HTR-8/SVneo (cell line): ENCODE measurements at places on chromosomes 2 and 18.

- DNase-seq, result peak; percentile 22
Observed at GRCh38 chr18:22551536-22552151, 133.9 kb upstream of the CTAGE1 start.

DNA sequence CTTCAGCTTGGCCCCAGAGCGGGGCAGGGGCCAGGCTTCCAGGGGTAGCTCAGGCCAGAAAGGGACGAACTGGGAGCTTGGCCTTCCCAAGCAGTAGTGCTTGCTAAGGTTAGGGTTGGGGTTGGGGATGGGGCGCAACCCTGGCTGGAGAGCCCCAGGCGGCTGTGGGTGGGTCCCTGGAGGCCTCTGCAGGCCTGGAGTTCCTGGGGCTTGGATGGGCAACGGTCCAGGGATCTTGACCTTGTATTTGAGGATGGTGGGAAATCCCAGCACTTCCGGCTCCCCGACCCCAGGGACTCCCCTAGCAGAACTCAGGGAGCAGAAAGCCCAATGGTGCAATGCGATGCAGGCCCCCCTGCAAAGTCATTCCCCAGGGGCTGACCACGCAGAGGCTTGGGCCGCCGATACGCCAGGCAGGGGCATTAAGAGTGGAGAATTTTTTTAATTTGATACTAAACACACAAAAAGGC, 12.6 kb upstream of the MLPH start:
- no peak for DNase-seq

DNA sequence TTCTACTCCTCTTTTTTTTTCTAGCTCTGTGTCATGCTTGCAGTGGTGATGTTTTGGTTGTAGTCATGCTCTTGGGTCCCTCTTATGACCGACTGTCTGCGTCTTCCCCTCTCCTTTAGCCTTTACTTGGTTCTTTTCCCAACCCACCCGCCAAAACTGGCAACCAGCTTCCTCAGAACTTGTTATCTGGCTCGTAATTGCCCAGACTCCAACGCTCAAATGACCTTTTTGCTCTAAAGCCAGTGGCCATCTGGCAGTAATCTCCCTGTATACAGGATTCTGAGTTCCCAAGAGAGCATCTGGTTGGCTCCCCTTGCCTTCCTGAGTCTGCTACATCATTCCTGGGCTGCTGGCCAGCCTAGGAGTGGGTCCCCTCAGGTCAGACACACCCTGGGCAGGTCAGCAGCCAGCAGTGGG, 147.2 kb downstream of the MGAT5 start:
- no peak for DNase-seq

DNA sequence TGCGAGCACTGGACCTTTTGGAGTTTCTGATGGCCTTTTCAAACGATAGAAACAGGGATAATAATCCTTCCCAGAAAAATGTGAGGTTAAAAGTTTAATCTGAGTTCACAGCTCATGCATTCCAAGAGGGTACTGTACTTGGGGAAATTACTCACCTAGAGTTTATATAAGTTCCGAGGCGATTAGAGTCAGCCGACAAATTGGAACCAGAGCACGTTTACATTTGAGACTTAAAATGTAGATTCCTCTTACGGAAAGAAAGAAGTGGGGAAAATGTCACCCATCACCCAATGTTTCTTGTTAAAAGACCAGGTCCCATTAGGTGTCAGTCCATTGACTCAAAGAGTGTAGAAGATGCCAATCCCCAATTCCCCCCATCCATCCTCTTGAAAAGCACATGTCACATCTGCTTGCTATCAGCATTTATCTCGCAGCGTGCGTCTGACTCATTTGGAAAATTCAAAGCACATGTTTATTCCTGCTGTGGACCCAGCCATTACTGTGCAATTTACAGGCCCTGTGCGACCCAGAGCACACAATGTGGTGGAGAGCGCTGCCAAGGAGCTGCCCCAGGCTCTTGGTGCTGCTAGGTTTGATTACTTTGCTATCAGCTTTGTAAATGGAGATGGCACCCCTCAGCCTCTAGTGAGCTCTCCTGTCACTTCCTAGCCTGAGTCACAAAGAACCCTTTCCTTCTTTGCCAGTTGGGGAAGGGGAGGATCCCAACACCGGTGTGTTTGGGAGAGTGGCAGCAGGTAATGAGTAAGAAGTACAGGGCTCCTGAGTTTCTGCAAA, 104.8 kb downstream of the COLEC12 start:
- DNase-seq, result peak; percentile 34

DNA sequence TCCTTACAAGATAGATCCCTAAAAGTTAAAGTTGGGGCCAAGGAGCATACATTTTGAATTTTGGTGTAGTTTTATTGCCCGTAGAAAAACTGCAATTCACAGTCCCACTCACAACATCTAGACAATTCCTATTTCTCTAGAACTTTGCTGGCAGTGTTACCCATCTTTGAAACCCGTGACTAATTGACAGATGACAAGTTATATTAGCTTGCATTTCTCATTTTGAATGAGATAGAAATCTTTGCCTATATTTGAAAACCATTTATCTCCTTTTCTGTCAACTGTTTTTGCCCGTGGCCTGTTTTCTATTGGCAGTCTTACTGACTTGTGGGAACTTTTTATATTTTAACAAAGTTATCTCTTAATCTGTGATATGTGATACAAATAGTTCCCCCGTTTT, 50.0 kb downstream of the OXER1 start:
- DNase-seq, result no peak

- DNase-seq, result no peak
Observed at GRCh38 chr18:48059455-48060010, 129.1 kb upstream of the SMAD2 start.

DNA sequence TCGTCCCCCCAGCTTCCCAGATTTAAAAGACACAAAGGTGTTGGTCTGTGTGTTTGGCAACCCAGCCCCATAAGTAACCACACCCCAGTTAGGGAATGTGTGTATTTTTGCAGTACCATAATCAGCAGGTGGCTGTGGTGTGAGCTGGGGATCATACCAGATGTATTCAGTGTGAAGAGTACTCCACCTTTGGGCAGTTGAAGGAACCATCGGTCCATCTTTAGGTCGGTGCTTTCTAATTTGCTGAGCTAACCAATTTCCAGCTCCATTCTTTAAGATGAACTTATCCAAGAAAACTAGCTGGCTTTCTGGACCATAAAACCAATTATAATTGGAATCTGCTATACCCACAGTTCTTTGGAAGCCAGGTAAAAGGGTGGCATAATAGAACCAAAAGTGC, 3.2 kb downstream of the DSEL start:
- DNase-seq, result no peak

DNA sequence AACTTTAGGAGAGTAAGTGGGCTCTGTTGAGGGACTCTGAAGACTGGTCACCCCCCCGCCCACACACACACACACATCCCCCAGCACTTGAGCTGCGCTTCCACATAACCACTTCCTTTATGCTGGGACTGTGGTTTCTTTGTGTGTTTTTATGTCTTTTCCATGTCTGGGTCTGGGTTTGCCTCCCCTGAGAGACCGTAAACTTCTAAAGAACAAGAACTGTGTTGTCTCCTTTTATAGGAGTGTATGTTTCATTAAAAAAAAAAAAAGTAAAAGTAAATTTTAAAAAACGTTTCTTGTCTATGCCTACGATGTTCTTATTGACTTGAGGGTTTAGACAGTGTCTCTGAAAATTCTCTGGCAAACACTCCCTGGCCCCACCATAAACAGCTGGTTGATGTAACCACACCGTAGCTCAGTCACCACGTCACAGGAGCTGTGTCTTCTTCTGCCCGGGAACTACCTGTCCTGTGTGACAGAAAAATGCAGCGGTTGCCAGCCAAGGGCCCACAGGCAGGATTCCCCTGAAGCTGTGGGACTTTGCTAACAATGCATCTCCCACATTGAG, 68.0 kb downstream of the KLHL29 start:
- DNase-seq, result no peak

GRCh38 chr18:75083761-75084160, 125.2 kb downstream of the PTGR3 start:
- no peak for DNase-seq

- no peak for DNase-seq
Observed at GRCh38 chr18:48108136-48108535, 177.7 kb upstream of the SMAD2 start.

DNA sequence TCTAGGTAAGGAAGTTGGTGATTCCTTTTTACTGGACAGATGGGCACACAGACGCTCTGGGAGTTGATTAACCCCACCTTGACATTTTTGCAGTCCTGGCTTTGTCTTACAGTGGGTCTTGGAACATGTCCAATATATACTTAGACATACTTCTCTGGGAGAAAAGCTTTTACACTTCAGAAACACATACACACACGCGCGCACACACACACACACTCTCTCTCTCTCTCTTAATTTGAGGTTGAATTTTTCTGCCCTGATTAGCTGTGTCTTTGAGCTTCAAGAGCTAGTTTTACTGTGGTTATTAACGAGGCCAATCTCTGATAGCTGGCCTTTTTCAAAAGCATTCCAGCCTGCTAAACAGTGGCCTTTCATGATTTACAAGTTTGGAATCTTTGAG, 215.0 kb downstream of the MYCN start:
- no peak for DNase-seq

DNA sequence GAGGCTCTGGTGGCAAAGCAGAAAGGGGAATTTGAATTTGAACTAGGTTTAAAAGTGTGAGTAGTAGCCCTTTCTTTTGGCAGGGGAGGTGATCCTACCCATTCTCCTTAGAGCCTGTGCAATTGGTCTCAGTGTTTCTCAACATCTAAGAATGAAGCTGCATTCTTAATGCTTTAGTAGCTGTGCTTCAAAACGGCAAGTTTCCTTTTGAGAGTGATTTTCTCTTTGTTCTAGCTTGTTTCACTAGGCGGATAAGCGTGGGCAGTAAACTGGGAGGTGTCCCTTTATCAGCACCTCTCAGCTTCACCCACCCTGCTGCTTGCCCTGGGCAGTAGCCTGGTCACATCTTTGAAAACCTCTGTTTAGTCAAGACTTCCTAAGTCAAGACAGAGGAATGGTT, 6.7 kb downstream of the CRIM1 start:
- no peak for DNase-seq

DNA sequence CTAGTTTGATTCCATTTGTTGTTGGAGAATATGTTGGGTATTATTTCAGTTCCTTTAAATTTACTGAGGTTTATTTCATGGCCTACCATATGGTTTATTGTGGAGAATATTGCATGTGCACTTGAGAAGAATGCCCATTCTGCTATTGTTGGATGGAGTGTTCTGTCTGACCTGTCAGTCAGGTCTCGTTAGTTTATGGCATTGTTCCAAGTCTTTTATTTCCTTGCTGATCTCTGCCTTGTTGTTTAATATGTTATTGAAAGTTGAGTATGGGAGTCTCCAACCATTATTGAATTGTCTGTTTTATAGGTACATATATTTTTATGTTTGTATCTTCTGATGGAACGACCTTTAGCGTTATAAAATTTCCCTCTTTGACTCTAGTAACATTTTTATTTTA, 86.3 kb downstream of the PTPN4 start:
- no peak for DNase-seq

DNA sequence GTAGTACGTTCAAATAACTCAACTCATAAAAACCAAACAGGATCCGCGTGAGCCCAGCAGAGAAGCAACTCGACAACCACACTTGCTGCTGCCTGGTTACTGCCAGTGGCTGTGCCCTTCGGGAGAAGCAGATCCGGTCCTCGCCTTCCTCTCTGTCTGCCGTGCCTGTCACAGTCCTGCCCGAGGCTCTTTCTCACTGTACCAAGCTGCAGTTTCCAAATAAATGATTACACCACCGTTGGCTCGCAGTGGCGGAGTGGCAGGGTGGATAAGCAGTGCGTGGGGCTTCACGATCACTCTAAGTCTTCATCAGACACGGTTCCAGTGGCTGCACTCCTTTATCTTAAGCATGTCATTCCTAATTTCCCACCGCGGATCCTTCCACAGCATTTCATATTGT, 26.1 kb upstream of the SALL3 start:
- DNase-seq, result no peak

- no peak for DNase-seq
Observed at GRCh38 chr2:71060871-71061270, 7.6 kb upstream of the NAGK start.

GRCh38 chr2:140747665-140748064, 1383.2 kb downstream of the LRP1B start:
- DNase-seq, result no peak
